CD4-positive, alpha-beta T cell treated with Interleukin-4 for 4 hours (primary cell): ENCODE measurements at places on chromosomes 7 and 10.

- peak; percentile 55 for DNase-seq
Observed at GRCh38 chr10:124539935-124540641, 78.5 kb downstream of the LHPP start.

DNA sequence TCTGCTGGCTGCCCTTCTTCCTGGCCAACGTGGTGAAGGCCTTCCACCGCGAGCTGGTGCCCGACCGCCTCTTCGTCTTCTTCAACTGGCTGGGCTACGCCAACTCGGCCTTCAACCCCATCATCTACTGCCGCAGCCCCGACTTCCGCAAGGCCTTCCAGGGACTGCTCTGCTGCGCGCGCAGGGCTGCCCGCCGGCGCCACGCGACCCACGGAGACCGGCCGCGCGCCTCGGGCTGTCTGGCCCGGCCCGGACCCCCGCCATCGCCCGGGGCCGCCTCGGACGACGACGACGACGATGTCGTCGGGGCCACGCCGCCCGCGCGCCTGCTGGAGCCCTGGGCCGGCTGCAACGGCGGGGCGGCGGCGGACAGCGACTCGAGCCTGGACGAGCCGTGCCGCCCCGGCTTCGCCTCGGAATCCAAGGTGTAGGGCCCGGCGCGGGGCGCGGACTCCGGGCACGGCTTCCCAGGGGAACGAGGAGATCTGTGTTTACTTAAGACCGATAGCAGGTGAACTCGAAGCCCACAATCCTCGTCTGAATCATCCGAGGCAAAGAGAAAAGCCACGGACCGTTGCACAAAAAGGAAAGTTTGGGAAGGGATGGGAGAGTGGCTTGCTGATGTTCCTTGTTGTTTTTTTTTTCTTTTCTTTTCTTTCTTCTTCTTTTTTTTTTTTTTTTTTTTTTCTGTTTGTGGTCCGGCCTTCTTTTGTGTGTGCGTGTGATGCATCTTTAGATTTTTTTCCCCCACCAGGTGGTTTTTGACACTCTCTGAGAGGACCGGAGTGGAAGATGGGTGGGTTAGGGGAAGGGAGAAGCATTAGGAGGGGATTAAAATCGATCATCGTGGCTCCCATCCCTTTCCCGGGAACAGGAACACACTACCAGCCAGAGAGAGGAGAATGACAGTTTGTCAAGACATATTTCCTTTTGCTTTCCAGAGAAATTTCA lies 1.7 kb downstream of the ADRB1 start:
- DNase-seq = no peak

DNA sequence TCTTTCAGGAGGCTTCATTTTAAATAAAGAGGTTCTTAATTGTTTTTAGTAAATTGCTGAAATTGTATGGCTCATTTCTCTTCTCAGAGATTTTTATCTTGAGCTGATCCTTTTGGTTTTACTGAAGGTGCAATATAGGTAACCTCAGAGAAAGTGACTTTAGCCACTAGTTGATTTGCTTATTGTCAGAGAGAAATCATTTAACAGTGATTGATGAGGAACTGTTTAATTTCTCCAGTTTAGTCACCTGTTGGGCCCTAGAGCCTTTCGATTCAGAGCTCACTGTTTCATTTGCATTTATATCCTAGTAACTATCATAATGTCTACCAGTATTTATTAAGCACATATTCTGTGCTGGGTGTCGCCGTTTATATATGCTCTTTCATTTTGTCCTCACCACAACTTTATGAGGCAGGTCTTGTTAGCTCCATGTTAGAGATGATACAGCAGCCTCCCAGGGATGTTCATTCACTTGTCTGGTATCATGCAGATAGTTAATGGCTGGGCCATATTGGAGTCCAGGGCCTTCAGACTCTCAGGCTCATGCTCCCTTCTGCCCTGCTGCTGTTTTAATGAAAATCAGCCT lies 42.1 kb downstream of the KAT6B start:
- no peak for DNase-seq

GRCh38 chr10:68208424-68209042 lies 23.4 kb downstream of the ATOH7 start:
- DNase-seq = no peak

- no peak for DNase-seq
Observed at GRCh38 chr10:120436439-120437112, 20.5 kb upstream of the PLPP4 start.

DNA sequence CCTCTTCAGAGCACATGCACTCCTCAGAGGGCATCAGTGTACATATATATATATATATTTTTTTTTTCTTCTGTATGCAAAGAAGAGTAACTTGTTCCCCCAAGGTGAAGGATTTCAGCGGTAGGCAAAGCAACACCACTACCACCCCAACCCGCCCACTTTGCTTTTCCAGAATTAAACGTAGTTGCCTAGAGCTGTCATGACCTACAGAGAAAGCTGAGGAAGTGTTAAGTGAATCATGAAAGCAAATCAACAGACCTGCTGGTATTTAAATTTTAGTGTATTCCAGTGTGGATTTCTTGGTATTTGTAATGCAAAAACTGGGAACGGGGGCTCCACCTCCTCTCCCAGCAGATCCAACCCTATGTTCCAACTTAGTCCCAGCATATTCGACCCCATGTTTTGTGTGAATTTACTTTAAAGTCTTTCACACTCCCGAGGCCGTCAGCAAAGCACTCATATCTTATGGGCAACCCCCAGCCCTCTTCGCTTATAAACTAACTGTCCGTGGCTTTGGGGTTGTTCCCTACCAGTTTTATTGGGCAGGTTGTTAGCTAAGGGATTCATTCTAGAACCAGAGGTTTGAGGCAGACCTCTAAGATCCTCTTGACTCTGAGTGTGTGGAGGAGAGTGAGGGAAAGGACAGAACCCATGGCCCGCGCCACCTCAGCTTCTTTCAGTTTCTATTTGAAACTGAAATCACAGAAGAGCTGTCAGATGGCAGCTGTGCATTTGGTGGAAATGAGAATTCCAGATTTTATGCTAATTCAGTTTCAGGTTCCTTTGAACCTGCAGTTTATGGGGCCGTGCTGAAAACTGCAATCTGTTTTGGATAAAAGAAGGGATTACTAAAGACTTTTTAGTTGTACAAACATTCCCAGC lies 450.2 kb upstream of the GALNT17 start:
- no peak for DNase-seq
